ENCODE measurements at places on chromosomes 16 and 17.
A peak's percentile ranks its signal among the peaks of the same experiment; 100 is the strongest.

- DNase-seq, result no peak
These were observed 2276.2 kb downstream of the TP53TG3F start for GRCh38 chr16:35735403-35736251.

DNA sequence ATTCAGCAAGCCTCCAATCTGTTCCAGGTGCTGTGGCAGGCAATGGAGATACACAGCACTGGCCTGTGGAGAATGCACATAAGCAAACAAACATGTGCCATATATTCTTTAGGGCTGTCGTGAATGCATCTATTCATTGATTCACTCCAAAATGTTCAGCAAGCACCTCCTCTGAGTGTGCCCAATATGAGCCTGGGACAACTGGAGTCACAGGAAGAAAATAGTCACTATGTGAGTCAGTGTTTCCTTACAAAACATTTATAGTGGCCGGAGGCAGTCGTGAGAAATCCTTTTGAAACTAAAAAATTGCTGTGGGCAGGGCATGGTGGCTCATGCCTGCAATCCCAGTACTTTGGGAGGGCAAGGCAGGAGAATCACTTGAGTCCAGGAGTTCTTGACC lies 310.1 kb downstream of the CA10 start:
- no peak for DNase-seq

DNA sequence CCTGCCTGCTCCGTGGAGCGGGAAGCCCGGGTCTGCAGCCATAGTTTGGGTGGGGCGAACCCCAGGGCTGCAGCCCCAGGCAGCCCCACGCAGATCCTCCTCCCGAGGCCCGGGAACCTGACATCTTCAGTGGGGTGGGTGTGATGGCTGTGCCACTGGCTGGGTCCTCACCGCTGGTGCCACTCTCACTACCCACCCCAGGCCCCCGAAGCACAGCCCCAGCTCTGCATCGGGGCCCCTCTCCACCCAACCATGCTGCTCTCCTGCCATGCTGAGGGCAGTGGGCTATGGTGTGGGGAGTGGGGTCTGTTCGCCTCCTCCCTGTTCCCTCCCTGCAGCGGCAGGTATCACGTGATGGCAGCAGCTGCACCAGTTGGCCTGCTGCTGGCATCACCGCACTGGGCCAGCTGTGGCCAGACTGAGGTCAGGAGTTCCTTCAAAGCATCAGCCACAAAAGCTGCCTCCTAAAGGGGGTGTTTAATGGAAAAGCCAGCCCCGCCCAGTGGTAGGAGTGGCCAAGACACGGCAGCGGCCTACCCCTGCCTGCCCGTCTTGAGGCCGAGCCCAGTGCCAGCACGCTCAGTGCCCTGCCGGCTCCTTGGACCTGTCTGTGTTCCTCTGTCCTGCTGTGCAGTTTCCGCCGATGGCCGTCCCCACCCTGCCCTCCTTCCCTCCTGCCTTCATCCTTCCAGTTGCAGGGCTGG lies 10.8 kb downstream of the KCTD5 start:
- no peak for DNase-seq

DNA sequence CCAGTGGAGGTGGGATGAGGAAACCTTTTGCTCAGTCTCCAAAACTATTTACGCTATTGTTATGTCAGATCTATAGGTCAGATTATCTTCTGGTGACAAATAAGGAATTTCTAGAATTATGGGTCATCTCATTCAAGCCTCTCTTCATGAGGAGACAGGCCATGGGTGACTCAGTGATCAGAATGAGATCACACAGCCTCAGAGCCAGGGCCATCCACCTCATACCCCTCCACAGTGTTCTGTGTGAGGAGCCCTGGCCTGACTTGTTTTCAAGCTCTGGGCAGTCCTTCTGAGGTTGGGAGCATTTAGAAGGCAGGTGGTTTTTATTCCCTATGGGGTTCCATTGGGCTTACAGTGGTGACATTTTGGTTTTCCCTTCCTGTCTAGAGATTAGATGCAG lies 26.5 kb downstream of the YPEL2 start:
- DNase-seq, result peak; percentile 85

DNA sequence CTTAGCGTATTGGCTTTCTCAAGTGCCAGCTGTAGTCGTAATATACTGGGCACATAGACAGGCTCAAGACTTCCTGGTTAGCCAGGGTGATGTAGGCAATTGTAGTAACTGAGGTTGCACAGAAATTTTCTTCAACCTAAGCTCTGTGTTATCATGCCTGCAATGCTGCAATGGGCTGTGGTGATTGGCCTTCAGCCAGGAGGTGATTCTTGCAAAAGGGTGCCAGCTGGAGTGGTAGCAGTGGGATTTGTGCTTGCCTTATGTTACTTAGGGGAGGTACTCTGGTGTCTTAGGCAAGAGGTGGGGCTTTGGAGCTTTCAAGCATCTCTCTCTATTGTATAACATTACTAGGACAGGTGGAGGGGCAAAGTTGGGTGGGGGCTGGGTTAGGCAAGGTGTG lies 495.1 kb downstream of the CDH11 start:
- no peak for DNase-seq

DNA sequence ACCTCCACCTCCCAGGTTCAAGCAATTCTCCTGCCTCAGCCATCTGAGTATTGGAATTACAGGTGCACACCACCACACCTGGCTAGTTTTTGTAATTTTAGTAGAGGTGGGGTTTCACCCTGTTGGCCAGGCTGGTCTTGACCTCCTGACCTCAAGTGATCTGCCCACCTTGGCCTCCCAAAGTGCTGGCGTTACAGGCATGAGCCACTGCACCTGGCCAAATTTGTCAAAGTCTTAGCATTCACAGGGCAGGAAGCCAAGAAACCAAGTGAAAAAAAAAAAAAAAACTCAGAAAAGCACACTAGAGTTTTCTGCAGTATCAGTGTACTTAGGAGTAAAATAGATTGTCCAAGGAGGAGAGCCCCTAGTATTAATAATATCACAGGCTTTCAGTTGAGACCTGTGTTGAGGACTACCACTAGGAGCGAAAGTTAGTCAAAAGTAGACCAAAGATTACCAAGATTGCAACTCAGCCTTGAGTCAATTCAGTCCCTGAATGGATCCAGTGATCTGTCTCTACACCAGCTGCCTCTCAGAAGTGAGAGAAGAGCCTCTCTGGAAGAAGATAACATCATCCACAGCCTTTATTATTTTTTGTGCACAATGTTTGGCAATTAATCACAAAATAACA lies 159.7 kb downstream of the CEP112 start:
- DNase-seq, result no peak

DNA sequence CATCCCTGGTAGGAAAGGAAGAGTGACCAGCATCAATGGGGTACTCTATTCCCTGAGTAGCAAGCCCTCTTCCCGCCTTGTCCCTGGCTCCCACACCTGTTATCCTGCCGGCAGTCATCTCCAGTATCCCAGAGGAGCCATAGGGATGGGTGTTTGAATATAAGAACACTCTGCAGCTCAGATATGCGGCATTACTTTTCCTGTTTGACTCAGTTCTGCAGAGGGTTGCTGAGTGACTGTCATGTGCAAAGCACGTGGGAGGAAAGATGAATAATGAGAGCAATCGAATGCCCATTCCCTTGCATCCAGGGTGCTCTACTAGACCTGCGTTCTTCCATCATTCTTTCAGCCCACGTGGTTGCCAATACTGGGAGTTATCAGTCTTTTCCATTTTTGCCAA lies 115.1 kb downstream of the PRKCB start:
- DNase-seq, result peak; percentile 85

DNA sequence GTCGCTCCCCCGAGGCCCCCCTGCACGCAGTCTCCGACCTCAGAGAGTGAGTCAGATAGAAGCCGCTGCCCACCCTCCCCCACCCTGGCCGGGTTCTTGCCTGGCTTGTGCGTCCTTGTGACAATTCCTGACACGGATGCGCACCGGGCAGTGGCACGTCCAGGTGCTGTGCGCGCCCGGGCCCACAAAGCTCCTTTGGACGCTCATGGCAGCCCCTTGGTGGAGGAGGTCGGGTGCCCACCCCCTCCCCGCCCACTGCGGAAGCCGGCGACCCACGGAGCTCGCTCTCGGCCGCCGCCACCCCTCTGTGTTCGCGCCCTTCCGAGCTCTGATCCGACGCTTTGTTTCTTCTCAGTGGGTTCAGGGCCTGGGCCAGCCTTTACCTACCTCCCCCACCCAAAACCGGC lies 662 bp upstream of the TUBB3 start:
- DNase-seq, result peak; percentile 72

GRCh38 chr17:9668517-9668916 lies 23.2 kb downstream of the USP43 start:
- DNase-seq, result no peak

- peak; percentile 78 for DNase-seq
These were observed 25.6 kb downstream of the IGSF6 start for GRCh38 chr16:21626659-21627277.

- no peak for DNase-seq
These were observed 174.9 kb downstream of the VPS53 start for GRCh38 chr17:539766-540165.

DNA sequence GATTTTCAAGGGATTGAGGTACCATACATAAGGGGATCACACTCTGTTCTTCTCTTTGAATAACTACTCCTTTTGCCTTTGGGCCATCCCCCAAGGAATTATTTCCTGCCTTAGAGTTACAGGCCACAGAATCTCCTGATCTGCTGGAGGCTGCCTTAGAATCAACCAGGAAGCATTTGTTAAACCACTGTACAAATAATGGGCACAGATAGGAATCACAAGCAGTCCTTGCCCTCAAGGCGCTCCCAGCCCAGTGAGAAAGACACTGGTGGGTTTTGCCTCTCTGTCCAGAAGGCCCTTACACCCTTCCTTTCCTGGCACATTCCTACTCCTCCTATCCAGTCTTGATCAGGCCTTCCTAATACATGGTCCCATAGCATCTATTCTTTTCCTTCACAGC lies 45.9 kb downstream of the MRTFB start:
- no peak for DNase-seq

DNA sequence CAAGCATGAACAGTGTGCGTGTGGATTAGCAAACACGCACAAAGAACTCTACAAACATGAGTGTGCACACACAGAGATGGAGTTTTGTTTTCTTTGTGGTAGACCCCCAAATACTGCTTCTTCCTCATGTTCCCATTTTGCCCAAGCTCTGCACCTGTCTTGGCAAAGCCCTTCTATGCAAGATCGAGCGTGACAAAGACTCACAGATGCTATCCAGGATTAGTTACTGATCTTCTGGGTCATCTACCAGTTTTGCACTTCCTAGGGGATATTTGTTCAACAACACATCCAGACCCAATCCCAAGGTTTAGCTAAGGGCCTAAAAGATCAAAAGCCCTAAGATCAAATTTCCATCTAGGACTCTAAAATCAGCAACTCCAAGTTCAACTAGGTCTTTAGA lies 16.0 kb downstream of the LRRC36 start:
- no peak for DNase-seq

DNA sequence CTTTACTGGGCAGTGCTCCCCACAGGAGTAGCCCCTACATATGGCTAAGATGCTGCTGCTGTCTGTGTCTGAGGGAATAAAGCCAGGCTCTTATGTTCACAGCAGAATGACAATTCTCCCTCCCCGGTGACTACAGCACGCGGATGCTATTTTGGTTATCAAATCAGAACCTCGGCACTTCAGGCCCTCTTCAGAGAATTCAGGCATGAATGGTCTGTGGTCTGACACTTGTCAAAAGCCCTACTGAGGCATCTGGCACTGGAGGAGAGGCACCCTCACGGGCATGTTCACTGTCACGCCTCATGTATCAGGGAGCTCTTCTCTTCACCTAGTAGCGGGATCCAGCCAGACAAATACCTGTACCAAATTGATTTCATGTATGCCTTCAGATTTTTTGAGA lies 30.4 kb downstream of the KIAA0513 start:
- DNase-seq, result no peak

DNA sequence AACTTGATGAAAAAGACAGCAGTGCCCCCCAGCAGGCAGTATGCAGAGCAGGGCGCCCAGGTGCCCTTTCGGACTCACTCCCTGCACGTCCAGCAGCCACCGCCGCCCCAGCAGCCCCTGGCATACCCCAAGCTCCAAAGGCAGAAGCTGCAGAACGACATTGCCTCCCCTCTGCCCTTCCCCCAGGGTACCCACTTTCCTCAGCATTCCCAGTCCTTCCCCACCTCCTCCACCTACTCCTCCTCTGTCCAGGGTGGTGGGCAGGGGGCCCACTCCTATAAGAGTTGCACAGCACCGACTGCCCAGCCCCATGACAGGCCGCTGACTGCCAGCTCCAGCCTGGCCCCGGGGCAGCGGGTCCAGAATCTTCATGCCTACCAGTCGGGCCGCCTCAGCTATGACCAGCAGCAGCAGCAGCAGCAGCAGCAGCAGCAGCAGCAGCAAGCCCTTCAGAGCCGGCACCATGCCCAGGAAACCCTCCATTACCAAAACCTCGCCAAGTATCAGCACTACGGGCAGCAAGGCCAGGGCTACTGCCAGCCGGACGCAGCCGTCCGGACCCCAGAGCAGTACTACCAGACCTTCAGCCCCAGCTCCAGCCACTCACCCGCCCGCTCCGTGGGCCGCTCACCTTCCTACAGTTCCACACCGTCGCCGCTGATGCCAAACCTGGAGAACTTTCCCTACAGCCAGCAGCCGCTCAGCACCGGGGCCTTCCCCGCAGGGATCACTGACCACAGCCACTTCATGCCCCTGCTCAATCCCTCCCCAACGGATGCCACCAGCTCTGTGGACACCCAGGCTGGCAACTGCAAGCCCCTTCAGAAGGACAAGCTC lies 43.2 kb downstream of the SREBF1 start:
- no peak for DNase-seq

DNA sequence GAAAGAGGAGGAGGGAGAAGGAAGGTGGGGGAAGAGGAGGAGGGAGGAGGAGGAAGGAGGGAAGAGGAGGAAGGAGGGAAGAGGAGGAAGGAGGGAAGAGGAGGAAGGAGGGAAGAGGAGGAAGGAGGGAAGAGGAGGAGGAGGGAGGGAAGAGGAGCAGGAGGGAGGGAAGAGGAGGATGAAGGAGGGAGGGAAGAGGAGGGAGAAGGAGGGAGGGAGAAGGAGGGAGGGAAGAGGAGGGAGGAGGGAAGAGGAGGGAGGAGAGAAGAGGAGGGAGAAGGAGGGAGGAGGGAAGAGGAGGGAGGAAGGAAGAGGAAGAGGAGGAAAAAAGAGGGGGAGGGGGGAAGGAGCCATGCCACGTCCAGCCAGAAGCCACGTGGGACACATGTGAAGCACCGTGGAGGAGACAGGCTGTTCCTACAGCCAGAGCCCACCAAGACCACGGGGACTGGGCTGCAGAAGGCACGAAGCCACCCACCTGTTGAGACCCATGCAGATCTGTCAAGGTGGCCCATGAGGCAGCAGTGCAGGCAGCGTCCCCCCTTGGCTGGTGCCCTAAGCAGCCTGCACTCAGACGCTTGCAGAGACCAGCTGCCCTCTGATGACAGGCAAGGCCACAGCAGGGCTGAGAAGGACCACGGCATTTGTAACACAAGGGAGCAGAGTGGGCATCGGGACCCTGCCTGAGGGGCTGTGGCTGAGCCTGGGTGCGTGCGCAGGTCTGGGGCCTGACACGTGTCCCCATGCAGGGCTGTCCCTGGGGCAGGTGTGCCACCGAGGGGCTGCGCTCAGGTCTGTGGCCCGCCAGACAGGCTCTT lies 10.3 kb downstream of the NDUFAF8 start:
- no peak for DNase-seq

- no peak for DNase-seq
These were observed 68.5 kb downstream of the ZDHHC7 start for GRCh38 chr16:84942786-84943185.

DNA sequence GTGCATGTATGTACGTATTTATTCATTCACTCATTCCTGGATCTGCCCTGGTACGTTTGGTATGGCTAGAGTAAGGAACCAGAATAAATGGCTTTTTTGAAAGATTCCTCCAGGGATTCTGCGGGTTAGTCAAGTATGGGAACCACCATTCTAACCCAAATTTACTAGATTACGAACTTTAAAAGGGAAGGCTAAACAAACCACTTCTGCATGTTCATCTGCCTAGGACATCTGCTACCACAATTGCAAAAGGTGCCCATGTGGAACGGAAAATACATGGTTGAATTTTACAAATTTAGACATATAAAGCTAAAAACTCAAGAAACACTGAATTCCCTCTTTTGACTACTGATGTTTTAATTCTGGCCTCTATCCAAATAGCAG lies 22.1 kb downstream of the CYTH1 start:
- DNase-seq, result no peak

Measured in suppressor macrophage treated with lipopolysaccharide for 1 hour (primary cell).